Astrocyte (in vitro differentiated cells and primary cell): ENCODE measurements at places on chromosomes 7 and 10.

DNA sequence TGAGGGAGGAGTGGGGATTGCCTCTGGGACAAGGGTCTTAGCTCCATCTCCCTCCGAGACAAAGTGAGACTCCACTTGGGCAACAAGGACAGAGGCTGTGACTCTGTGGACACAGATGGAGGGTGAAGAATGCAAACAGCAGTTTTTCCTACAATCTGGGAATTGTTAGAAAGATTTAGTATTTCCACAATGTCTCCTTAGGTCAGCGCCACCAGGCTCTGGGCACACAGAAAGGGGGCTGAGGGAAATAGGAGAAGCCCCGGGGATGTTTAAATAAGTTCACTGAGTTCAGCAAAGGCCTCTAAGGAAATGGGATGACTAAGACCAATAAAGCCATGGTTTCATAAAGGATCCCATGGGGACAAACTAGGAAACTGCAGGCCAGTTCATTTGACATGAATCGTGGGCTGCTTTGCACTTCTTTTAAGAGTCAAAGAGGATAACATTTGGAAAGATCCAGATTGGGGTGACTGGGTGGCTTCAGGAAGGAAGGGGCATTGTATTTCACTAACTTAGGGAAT is 219.8 kb upstream of the GLI3 start:
- no peak for DNase-seq
- H3K36me3 ChIP-seq = no peaks in the 10 kb centered on the region
- no peaks in the 10 kb centered on the region for H3K27me3 ChIP-seq
- no peak overlapping the region for H3K27ac ChIP-seq

GRCh38 chr7:80218723-80219122 is 84.1 kb downstream of the GNAI1 start:
- no peaks in the 10 kb centered on the region for H3K27me3 ChIP-seq
- H3K36me3 ChIP-seq = no peaks in the 10 kb centered on the region
- H3K4me1 ChIP-seq = no peaks in the 10 kb centered on the region

GRCh38 chr10:49025347-49025983 is 85.8 kb upstream of the LRRC18 start:
- DNase-seq = no peak
- H3K27ac ChIP-seq = no peak overlapping the region

DNA sequence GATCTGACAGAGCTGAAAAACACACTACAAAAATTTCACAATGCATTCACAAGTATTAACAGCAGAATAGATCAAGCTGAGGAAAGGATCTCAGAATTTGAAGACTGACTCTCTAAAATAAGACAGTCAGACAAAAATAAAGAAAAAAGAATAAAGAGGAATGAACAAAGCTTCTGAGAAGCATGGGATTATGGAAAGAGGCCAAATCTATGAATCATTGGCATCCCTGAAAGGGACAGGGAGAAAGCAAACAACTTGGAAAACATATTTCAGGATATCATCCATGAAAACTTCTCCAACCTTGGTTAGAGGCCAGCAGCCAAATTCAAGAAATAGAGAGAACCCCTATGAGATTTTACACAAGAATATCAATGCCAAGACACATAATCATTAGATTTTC is 804.8 kb upstream of the IGFBP3 start:
- no peaks in the 10 kb centered on the region for H3K36me3 ChIP-seq
- H3K27ac ChIP-seq = no peak overlapping the region
- DNase-seq = no peak
- H3K4me3 ChIP-seq = no peak overlapping the region
- H3K4me1 ChIP-seq = no peaks in the 10 kb centered on the region

DNA sequence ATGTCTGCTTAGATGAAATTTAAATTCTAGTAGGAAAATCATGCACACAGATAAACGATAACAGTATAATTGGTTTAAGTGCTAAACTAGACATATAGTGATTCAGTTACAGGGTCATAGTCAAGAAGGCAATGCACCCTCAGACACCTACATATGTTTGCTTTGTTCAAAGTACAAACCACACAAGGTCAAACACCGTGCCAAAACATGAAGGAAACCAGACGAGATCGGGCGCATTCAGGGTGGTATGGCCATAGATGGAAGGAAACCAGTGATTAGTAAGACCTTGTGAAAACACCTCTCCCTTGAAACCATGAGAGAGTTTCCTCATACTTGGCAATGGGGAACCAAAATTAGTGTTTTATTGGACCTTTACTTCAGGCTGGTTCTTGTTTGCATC is 906.9 kb downstream of the PCDH15 start:
- H3K4me3 ChIP-seq = no peak overlapping the region
- H3K4me1 ChIP-seq = no peaks in the 10 kb centered on the region
- H3K27me3 ChIP-seq = no peaks in the 10 kb centered on the region
- no peak overlapping the region for H3K27ac ChIP-seq

DNA sequence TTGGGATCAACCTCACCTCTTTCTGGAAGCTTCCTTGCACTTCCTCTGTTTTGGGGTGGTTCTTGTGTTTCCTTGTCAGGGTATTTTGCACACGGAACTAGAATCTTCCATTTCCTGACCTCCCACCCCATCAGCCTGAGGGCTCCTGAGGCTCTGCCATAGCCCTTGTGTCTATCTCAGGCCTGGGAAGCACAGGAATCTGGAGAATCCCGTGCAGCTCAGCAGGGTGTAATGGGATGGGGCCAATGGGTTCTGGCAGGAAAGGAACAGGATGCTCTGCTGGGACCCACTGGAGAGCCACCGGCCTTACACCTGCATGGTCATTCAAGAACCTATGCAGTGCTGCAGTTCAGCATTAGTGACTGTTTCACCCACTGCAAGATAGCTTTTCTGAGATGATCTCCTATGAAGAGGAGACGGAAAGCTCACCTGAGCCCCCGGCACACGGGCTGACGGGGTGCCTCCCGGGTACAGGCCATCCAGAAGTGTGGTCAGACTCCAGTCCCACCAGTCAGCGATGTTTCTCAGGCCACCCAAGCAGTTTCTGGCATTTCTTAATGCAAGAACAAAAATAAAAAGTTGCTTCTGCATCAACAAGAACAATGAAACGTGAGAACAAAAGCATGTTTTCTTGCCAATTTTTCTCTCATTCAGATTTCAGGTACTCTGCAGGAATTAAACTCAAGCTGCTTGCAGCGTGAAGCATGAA is 133.2 kb downstream of the PKD1L1 start:
- no peak for DNase-seq
- no peak overlapping the region for H3K27ac ChIP-seq
- no peak overlapping the region for H3K4me3 ChIP-seq

DNA sequence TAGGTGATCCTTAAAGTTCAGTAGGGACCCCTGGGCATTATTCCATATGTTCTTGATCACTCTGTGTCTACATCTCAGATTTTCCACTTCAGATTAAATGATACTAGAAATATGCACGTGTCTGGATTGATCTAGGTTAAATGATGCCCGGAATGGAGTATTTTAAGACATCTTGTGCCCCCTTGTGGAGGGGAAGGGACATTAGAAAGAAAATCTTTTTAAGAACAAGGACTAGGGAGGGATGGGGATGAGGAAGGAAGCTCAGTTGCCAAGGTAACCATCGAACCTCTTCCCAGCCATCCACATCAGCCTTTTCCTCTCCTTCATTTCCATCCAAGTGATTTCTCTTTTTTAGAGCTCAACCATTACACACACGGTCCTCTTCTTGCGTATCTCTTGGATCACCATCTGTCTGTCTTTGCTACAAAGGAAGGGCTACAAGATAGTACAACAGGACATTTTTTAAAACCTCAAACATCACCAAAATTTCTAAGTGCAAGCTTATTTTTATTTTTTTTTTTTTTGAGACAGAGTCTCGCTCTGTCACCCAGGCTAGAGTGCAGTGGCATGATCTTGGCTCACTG is 40.5 kb downstream of the PRSS2 start:
- peak; percentile 44 for DNase-seq
- no peak overlapping the region for H3K27ac ChIP-seq
- no peak overlapping the region for H3K4me3 ChIP-seq
- no peaks in the 10 kb centered on the region for H3K36me3 ChIP-seq
- peaks cover 63% of the 10 kb centered on the region for H3K4me1 ChIP-seq
- no peaks in the 10 kb centered on the region for H3K27me3 ChIP-seq

DNA sequence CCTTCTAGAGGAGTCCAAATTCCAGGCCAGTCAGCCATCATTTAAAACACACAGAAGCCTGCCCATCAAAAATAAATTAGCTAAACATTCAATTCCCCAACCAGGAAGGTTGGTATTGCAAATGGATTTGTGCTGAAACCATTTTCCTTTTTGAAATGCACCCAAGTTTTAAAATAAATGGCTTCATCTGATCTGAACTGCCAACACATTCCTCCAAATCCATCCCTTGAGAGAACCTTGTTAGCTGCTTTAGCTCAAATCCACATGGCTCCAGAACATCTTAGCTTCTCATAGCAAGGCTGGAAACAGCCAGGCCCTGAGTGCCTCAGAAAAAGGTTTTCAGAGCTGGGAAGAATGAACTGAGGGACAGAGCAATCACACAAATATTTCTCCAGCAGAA is 306.3 kb downstream of the FZD1 start:
- no peaks in the 10 kb centered on the region for H3K27me3 ChIP-seq
- no peak overlapping the region for H3K27ac ChIP-seq
- no peak overlapping the region for H3K4me3 ChIP-seq
- peaks cover 2% of the 10 kb centered on the region for H3K4me1 ChIP-seq
- no peak for DNase-seq
- H3K36me3 ChIP-seq = no peaks in the 10 kb centered on the region

DNA sequence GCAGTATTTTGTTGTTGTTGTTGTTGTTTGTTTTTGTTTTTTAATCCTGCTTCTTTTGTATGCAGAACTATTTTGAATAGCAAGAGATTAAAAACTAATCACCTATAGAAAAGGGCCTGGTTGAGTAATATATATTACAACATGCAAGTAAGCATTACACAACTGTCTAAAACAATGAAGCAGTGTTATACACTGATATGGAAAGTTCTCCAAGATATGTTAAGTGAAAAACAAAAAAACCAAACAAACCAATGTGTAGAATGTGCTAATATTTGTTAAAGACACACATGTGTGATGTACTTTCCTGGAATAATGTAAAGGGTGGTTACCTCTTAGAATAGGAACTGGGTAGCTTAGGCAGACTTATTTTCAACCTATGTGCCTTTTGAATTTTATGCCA is 117.4 kb downstream of the ZNF365 start:
- no peaks in the 10 kb centered on the region for H3K4me1 ChIP-seq
- no peak overlapping the region for H3K27ac ChIP-seq
- H3K27me3 ChIP-seq = peaks cover 2% of the 10 kb centered on the region
- H3K4me3 ChIP-seq = no peak overlapping the region
- no peak for DNase-seq

- H3K4me1 ChIP-seq = peaks cover 11% of the 10 kb centered on the region
- H3K4me3 ChIP-seq = no peak overlapping the region
- no peaks in the 10 kb centered on the region for H3K27me3 ChIP-seq
- DNase-seq = no peak
- peaks cover 38% of the 10 kb centered on the region for H3K36me3 ChIP-seq
- no peak overlapping the region for H3K27ac ChIP-seq
Measured at GRCh38 chr7:128747327-128748079, 8.3 kb downstream of the CALU start.

DNA sequence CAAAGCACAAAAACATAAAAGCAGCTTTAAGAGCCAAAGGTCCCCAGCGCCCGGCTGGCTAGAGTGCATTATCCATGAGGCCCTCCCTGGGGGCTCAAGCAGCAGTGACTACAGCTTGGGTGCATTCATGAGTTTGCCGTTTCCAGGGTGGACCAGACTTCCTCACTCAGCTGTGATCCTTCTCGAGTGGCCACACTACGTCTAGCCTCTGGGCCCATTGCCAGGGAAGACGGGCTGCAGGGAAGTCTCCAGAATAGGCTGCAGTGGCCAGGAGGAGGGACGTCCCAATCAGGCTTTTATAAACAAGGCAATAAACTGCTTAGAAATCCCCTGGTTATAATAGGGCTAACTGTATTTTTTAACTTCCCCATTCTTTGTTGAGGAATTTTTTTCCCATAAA is 89.4 kb upstream of the C1QL3 start:
- H3K4me3 ChIP-seq = no peak overlapping the region
- DNase-seq = no peak
- no peaks in the 10 kb centered on the region for H3K27me3 ChIP-seq
- no peak overlapping the region for H3K27ac ChIP-seq
- no peaks in the 10 kb centered on the region for H3K4me1 ChIP-seq
- H3K36me3 ChIP-seq = no peaks in the 10 kb centered on the region

- H3K27ac ChIP-seq = no peak overlapping the region
- DNase-seq = no peak
- no peak overlapping the region for H3K4me3 ChIP-seq
- H3K27me3 ChIP-seq = no peaks in the 10 kb centered on the region
- H3K4me1 ChIP-seq = no peaks in the 10 kb centered on the region
Measured at GRCh38 chr10:108064746-108065260, 900.3 kb upstream of the SORCS1 start.

DNA sequence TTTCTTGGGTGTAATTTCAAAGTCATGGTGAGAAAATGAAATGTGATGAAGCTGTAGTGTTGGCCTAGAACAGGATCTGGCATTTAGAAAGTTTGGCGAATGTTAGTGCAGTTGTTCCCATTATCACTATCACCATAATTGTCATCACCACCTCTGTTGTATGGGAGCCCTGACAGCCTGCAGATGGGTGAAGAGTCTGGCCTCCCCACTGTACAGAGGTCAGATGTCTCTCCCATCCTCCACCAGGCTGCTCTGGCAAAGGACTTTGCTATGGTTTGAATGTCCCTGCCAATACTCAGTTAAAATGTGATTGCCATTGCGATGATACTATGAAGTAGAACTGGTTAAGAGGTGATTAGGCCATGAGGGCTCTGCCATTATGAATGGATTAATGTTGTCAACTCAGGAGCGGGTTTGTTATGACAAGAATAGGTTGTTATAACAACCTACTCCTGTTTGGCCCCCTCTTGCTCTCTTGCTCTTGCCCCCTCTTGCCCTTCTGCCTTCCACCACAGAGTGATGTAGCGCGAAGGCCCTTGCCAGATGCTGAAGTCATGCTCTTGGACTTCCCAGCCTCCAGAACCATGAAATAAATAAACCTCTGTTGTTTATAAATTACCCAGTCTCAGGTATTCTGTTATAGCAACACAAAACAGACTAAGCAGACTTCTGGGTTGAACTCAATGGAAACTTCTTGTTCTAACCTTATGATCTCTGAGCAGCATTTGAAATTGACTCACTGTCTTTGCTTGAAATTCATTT is 90.0 kb downstream of the GRK5 start:
- no peak overlapping the region for H3K27ac ChIP-seq
- H3K36me3 ChIP-seq = no peaks in the 10 kb centered on the region
- DNase-seq = no peak
- no peaks in the 10 kb centered on the region for H3K27me3 ChIP-seq
- peaks cover 9% of the 10 kb centered on the region for H3K4me1 ChIP-seq

DNA sequence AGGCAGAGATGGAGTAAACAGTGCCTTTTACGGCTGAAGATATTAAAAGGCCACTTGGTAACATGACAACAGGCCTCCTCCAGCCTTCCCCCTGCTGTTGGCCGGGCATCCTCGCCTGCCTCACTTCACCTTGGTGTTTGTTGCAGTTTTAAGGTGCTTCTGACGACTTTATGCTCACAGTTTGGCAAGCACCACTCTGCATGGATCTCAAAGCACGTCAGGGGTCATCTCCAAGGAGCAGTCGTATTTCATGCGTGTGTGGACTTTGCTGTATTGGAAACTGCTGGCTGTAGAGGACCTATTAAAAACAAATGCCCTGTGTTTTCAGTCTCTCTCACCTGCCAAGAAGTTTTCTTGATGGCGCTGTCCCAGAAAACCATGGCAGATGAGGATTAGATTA is 483.1 kb downstream of the RPS24 start:
- no peak overlapping the region for H3K27ac ChIP-seq
- no peak overlapping the region for H3K4me3 ChIP-seq
- H3K36me3 ChIP-seq = no peaks in the 10 kb centered on the region
- no peak for DNase-seq
- no peaks in the 10 kb centered on the region for H3K27me3 ChIP-seq
- H3K4me1 ChIP-seq = peaks cover 13% of the 10 kb centered on the region
